Epithelial cell of umbilical artery (primary cell): ENCODE measurements at places on chromosomes 5 and 9. TPM values are rescaled to one million over a fixed set of nuclear protein-coding genes. Genes with fewer than 3 reads are reported as not detected.

Gene ENHO
- not detected in 2 replicates for total RNA-seq

Gene AK8
- total RNA-seq, result 0.30 and 0.32 TPM in 2 replicates

Gene CARD9
- total RNA-seq, result 0.32 and 2.6 TPM in 2 replicates

Gene SPATA31D4
- total RNA-seq, result not detected in 2 replicates

Gene SARDH
- total RNA-seq, result 0.65 and 0.91 TPM in 2 replicates

Gene C9orf153
- total RNA-seq, result under 0.01 TPM in 1 of 2 replicates, not detected in the other

Gene TRIM14
- 3.6 and 15.7 TPM in 2 replicates for total RNA-seq

Gene DNAJA1
- total RNA-seq, result 141 and 179 TPM in 2 replicates

Gene PRDM9
- not detected in 2 replicates for total RNA-seq
